ENCODE measurements at places on chromosomes 13 and 19.
A peak's percentile ranks its signal among the peaks of the same experiment; 100 is the strongest.

DNA sequence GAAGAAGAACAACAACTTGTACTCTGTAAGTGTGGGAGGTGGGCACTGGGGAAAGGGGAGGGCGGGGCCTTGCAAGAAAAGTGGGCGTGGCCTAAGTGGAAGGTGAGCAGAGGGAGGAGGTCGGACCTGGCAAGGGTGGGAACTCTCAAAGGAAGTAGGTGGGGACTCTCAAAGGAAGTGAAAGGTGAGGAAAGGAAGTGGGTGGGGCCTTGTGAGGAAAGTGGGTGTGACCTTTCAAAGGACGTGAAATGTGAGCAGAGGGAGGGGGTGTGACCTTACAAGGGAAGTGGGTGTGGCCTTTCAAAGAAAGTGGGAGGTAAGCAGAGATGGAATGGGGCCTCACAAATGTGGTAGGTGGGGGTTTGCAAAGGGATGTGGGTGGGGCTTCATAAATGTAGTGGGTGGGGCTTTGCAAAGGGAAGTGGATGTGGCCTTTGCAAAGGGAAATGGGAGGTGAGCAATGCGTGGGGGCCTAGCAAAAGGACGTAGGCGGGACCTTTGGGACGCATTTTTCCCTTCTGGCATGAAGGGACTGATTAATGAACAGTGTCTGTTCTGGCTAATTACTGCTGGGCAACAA lies 25.9 kb downstream of the ACSBG2 start:
- no peak for DNase-seq

DNA sequence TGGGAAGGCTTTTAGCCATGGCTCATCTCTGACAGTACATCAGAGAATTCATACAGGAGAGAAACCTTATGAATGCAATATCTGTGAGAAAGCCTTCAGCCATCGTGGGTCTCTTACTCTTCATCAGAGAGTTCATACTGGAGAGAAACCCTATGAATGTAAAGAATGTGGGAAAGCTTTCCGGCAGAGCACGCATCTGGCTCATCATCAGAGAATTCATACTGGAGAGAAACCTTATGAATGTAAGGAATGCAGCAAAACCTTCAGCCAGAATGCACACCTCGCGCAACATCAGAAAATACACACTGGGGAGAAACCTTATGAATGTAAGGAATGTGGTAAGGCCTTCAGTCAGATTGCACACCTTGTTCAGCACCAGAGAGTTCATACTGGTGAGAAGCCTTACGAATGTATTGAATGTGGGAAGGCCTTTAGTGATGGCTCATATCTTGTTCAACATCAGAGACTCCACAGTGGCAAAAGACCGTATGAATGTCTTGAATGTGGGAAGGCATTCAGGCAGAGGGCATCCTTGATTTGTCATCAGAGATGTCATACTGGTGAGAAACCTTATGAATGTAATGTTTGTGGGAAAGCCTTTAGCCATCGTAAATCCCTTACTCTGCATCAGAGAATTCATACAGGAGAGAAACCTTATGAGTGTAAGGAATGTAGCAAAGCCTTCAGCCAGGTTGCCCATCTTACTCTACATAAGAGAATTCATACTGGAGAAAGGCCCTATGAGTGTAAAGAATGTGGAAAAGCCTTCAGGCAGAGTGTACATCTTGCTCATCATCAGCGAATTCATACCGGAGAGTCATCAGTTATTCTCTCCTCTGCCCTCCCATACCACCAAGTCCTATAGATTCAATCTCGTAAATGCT lies 10.7 kb downstream of the ZNF470 start:
- no peak for DNase-seq

DNA sequence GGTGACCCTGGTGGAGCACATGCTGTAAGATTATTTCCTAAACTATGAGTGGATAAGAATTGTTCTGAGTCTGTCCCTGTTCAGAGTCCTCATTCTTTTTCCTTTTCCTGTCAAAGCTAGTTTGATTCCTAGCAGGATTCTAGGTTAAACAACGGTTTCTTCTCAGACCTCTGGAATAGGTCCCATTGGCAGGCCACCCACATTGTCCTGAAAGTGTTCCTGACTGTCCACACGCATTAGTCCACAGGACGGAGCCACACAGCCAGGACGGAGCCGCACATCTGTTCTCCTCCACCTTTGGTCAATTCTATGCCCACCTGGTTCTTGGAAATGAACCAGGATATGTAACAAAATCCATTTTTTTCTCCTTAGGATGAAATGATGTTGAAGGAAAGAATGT lies 46.1 kb downstream of the ANKRD10 start:
- DNase-seq: no peak

DNA sequence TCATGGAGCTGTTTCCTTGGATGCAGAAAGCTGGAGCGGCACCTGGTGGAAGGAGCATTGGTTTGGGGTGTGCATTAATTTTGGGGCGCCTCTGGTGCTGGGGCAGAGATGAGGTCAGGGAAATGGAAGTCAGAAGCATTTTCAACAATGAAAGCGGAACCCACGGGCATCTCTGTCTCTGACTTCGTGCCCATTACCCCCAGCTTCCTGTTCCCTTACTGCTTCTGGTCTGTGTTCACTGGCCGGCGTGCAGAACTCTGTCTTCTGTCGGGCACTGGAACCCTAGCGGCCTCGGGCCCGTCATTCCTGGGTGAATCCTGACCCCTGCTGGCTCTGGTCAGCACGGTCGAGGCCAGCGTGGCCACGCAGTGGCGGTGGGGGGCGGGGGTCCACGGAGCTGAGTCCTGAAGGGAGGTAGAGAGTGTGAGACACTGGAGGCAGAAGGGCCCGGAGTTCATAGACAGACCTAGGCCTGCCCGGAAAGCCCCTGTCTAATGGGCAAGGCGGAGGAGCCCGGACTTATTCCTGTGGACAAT lies 7.9 kb upstream of the LINGO3 start:
- no peak for DNase-seq

DNA sequence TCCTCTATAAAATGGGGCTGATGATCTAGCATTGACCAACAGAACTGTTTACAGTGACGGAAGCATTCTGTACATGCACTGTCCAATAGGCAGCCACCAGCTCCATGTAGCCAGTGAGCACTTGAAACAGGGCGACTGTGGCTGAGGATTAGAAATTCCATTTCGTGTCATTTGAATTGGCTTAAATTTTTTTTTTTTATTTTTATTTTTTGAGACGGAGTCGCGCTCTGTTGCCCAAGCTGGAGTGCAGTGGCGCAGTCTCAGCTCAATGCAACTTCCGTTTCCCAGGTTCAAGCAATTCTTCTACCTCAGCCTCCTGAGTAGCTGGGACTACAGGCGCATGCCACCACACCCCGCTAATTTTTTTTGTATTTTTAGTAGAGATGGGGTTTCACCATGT lies 3.0 kb downstream of the PRKCG start:
- DNase-seq: no peak

- DNase-seq: no peak
Measured at GRCh38 chr19:31317570-31317969, 31.7 kb downstream of the TSHZ3 start.

DNA sequence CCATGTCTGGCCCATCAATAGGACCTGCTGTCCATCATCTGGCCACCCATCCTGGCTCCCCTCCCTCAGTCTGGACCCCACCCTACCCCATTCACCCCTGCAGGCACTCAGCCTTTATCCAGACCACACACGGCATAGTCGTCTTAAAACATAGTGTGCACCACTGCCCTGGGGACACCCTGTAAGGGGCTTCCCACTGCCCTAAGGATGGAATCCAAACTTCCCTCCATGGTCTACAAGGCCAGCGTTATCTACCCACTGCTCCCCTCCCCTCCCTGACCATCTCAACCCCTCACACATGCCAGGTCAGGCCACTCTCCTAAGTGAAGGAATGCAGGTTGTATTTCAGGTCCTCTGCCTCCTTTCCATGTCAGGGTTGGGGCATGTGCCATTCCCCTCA lies 352.7 kb upstream of the ZNF507 start:
- no peak for DNase-seq

GRCh38 chr19:8648240-8648639 lies 17.8 kb downstream of the NFILZ start:
- no peak for DNase-seq

GRCh38 chr19:751501-752341 lies 809 bp downstream of the MISP start:
- DNase-seq: peak; percentile 14

- no peak for DNase-seq
Measured at GRCh38 chr13:97493456-97493855, 59.5 kb downstream of the RAP2A start.

DNA sequence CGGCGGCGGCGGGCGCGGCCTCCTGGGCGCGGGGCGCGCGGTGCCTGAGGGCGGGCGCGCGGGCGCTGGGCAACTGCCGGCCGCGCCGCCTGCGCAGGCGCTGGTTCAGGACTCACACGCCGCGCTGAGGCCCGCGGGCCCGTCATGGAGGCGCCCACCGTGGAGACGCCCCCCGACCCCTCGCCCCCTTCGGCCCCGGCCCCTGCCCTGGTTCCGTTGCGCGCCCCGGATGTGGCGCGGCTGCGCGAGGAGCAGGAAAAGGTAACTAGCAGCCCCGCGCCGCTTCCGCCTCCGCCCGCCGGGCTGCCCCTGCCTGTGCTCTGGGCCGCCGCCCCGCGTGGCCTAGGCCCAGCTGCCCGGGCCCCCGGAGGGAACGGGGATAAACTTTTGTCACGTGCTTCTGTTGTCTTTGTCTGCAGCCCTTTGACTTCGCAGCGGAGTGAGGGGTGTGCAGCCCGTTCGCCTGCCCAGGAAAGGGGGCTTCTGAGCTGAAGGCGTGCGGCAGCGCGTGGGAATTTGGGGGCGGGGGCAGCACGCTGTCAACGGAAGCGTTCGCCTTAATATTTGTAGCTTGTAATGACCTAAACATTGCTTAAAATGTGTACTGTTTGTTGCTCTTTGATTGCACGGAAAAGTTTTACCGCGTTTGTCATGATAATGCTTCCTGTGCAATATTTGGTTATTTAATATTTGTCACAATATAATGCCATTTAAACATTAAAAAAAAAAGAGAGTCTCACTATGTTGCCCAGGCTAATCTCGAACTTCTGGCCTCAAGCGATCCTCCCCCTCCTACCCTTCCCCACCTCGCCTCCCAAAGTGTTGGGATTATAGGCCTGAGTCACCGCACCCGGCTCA lies 594 bp downstream of the URI1 start:
- DNase-seq: no peak

DNA sequence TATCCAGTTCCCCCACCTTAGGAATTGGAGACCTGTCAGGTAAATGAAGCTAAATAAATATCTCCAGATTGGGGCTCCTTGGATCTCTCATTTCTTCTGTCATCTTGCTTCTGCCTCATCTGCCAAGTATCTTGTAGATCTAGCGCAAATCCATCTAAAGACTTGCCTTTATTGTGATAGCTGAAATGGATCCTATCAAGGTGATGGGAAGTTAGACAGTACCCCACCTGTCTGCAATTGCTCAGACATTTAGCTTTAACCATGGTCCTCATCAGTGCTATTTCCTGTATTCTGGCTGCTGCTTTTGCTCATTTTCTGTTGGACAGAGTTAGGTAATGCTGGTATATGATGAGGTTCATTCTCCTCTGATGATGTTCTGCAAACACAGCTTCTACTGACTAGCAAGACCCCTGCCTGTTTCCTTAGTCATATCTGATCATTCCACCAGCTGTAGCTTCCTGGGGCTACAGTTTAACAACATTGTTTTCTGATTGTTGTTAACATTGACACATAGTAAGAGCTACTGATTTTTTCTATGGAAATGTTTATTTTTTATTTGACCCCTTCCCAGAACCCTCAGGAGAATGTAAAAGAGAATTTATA lies 340.0 kb downstream of the DCT start:
- no peak for DNase-seq

DNA sequence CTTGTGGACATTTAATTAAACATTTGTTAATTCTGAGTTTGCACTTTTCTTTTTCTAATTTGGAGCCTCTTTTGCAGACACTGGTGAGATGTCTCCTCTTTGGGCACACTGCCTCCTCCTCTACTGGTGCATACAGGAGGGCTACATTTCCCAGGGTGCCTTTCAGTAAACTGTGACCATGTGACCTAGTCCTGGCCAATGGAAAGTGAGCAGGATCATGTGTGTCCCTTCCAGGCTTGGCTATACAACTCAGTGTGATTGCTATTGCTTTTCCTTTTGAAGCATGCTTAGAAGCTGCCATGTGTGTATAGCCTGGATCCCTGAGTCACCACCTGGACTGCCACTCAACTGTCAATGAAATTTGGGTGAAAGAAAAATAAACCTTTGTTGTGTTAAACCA lies 4.5 kb downstream of the IZUMO2 start:
- DNase-seq: no peak

- DNase-seq: no peak
Measured at GRCh38 chr19:47539747-47540311, 25.0 kb upstream of the NAPA start.

DNA sequence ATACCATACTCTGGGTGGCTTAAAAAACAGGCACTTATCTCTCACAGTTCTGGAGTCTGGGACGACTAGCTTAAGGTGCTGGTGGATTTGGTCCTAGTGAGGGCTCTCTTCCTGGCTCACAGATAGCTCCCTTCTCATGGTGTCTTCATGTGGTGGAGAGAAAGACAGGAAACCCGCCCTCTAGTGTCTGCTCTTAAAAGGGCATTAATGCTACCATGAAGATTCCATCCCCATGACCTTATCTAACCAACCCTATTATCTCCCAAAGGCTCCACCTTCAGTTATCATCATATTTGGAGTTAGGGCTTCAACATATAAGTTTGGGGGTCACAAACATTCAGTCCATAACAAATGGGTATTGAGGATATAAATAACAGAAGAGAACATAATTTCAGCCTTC lies 139.4 kb downstream of the HS6ST3 start:
- no peak for DNase-seq

- no peak for DNase-seq
Measured at GRCh38 chr13:28653111-28653510, 5.8 kb upstream of the POMP start.

- no peak for DNase-seq
Measured at GRCh38 chr13:79781829-79782540, 301.0 kb downstream of the NDFIP2 start.

- no peak for DNase-seq
Measured at GRCh38 chr13:47503475-47503874, 497.6 kb downstream of the SUCLA2 start.

DNA sequence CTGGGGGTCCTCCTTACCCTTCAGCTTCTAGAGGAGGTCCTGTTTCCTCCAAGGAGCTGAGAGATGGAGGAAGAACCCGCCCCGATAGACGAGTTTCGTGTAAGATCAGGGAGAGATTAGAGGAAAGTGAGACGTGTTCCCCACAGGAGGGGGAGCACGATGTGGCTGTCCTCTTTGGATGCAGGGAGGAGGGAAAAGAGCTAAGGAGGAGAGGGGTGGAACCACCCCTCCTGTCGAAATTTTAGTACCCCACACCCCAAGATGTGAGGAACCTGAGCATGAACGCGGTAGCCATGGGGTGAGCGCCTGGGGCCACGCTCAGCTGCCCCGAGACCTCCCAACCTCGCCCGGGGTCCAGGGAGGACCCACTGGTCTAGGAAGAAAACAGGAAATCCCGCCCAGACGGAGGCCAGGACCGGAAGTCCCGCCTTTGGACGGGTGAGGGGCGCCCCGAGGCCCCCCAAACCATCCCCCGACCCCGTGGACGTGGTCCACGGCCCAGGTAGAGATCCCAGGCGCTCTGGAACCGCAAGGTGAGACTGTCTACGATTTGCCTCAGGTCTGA lies 1.2 kb downstream of the AKT1S1 start:
- no peak for DNase-seq

Data from AG04449 (cell line).